Aortic smooth muscle cell (primary cell): ENCODE measurements at places on chromosomes 7 and 10. TPM values are rescaled to one million over a fixed set of nuclear protein-coding genes. Genes with fewer than 3 reads are reported as not detected.

The KIAA1549 gene
- total RNA-seq: 0.26 and 0.50 TPM in 2 replicates

The BMPER gene
- total RNA-seq: 5.9 and 13.2 TPM in 2 replicates

The FAM241B gene
- 0.13 and 0.19 TPM in 2 replicates for total RNA-seq

The EIF4H gene
- 295 and 314 TPM in 2 replicates for total RNA-seq

The MMD2 gene
- not detected in 2 replicates for total RNA-seq

The EPHA1 gene
- not detected in 2 replicates for total RNA-seq

The C10orf71 gene
- not detected in 2 replicates for total RNA-seq

The KLF14 gene
- total RNA-seq: not detected in 2 replicates

The GJD4 gene
- not detected in 2 replicates for total RNA-seq

The PON3 gene
- 0.06 TPM in 1 of 2 replicates, not detected in the other for total RNA-seq

The MKLN1 gene
- total RNA-seq: 31.7 and 35.4 TPM in 2 replicates

The INMT gene
- 3.5 and 4.6 TPM in 2 replicates for total RNA-seq

The LBX1 gene
- total RNA-seq: not detected in 2 replicates

The NEURL1 gene
- total RNA-seq: under 0.01 TPM in 2 replicates

The CFAP43 gene
- 0.31 and 0.53 TPM in 2 replicates for total RNA-seq

The PLEKHA1 gene
- total RNA-seq: 17.2 and 19.9 TPM in 2 replicates

The LEP gene
- not detected in 2 replicates for total RNA-seq

The ATOH7 gene
- total RNA-seq: under 0.01 TPM in 1 of 2 replicates, not detected in the other

The HYAL4 gene
- total RNA-seq: not detected in 2 replicates

The GPER1 gene
- 2.5 and 3.2 TPM in 2 replicates for total RNA-seq

The KLLN gene
- 0.40 and 0.56 TPM in 2 replicates for total RNA-seq

The IFIT5 gene
- 23.1 and 23.5 TPM in 2 replicates for total RNA-seq

The FAS gene
- 92.9 and 105 TPM in 2 replicates for total RNA-seq

The TMEM176B gene
- total RNA-seq: 0.13 TPM in 1 of 2 replicates, not detected in the other

The TRIM8 gene
- total RNA-seq: 70.0 and 95.4 TPM in 2 replicates

The YAE1 gene
- 33.8 and 40.0 TPM in 2 replicates for total RNA-seq

The SLC18A3 gene
- total RNA-seq: not detected in 2 replicates

The CRTAC1 gene
- total RNA-seq: not detected in 2 replicates

The TDRD1 gene
- 0.92 and 1.9 TPM in 2 replicates for total RNA-seq

The TFR2 gene
- 0.31 and 0.40 TPM in 2 replicates for total RNA-seq

The HOXA2 gene
- total RNA-seq: 0.79 and 0.99 TPM in 2 replicates

The THNSL1 gene
- 3.6 and 4.0 TPM in 2 replicates for total RNA-seq

The BMI1 gene
- 42.9 and 50.0 TPM in 2 replicates for total RNA-seq

The ABCB1 gene
- 1.3 and 3.9 TPM in 2 replicates for total RNA-seq

The LLCFC1 gene
- total RNA-seq: not detected in 2 replicates

The ASAH2 gene
- total RNA-seq: 0.25 and 0.26 TPM in 2 replicates

The SAP25 gene
- total RNA-seq: not detected in 2 replicates

The SMKR1 gene
- total RNA-seq: not detected in 2 replicates

The TMEM213 gene
- not detected in 2 replicates for total RNA-seq

The NOD1 gene
- total RNA-seq: 4.2 and 5.1 TPM in 2 replicates

The AQP1 gene
- total RNA-seq: 127 and 148 TPM in 2 replicates

The ATG9B gene
- total RNA-seq: 0.06 TPM in 1 of 2 replicates, not detected in the other

The LHFPL3 gene
- total RNA-seq: not detected in 2 replicates

The ARHGEF35 gene
- 2.0 and 3.0 TPM in 2 replicates for total RNA-seq

The PNLIPRP3 gene
- not detected in 2 replicates for total RNA-seq

The ACTL6B gene
- not detected in 2 replicates for total RNA-seq

The ZPBP gene
- total RNA-seq: not detected in 2 replicates

The AUTS2 gene
- total RNA-seq: 2.4 and 4.6 TPM in 2 replicates

The CRYGN gene
- 0.12 and 0.13 TPM in 2 replicates for total RNA-seq

The STK32C gene
- 13.1 and 18.9 TPM in 2 replicates for total RNA-seq

The ATP6V1F gene
- total RNA-seq: 83.3 and 92.7 TPM in 2 replicates

The STK17A gene
- total RNA-seq: 124 and 125 TPM in 2 replicates

The MYH16 gene
- not detected in 2 replicates for total RNA-seq

The UTF1 gene
- total RNA-seq: not detected in 2 replicates

The GFRA1 gene
- total RNA-seq: under 0.01 and 0.12 TPM in 2 replicates

The SPDYE9 gene
- not detected in 2 replicates for total RNA-seq

The NKX2-3 gene
- total RNA-seq: not detected in 2 replicates

The ASB10 gene
- not detected in 2 replicates for total RNA-seq

The AKR1D1 gene
- total RNA-seq: not detected in 2 replicates
